GM12878 (cell line): ENCODE measurements at places on chromosomes 12 and 14. TPM values are rescaled to one million over a fixed set of nuclear protein-coding genes. Genes with fewer than 3 reads are reported as not detected.

DNA sequence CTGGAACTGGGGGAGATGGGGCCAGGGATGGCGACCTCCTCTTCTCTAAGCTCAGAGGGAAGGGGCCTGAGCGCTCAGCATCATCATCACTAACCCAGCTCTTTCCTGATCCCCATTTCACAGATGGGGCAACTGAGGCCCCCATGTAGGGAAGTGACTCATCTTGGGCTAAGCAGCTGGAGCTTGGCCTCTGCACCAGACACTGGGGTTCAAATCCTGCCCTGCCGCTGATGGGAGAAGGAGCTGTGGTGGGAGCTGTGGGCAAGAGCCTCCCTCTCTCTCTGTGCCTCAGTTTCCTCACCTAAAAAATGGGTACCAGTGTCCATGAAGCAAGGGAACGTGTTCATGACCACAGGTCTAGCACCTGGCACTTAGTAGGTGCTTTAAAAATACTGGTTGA is 2.6 kb upstream of the TRPV4 start:
- H3K4me1 ChIP-seq = no peaks in the 10 kb centered on the region
- no peak overlapping the region for H3K27ac ChIP-seq
- H3K27me3 ChIP-seq = peaks cover 3% of the 10 kb centered on the region
- no peak overlapping the region for H3K4me3 ChIP-seq
- DNase-seq = no peak

DNA sequence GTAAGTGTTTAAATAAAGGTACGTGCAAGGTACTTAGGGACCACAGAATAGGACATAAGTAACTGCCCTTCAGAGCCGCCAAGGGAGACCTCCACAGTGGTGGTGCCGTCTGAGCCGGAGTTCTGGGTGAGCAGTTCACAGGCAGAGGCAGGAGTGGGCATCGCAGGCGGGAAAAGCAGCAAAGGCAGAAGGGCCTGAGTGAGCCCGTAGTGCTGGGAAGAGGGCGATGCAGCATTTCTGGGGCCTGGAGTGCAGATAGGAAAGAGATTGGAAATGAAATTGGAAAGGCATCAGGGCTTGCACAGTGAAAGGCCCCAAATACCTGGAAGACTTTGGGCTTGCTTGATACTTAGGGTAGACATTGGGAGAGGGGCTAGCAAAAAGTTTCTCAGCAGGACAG is 32.9 kb downstream of the EVL start:
- H3K4me1 ChIP-seq = no peaks in the 10 kb centered on the region; the same call in 1 of the 2 replicates
- no peak for DNase-seq
- H3K27me3 ChIP-seq = no peaks in the 10 kb centered on the region
- no peak overlapping the region for H3K4me3 ChIP-seq
- peaks cover 47% of the 10 kb centered on the region for H3K36me3 ChIP-seq
- H3K27ac ChIP-seq = no peak overlapping the region

GRCh38 chr12:51869931-51870330 is 18.0 kb upstream of the ANKRD33 start:
- no peaks in the 10 kb centered on the region for H3K4me1 ChIP-seq
- no peak for DNase-seq
- H3K27ac ChIP-seq = no peak overlapping the region
- no peaks in the 10 kb centered on the region for H3K36me3 ChIP-seq

TBX5 gene
- not detected in 2 replicates for polyA plus RNA-seq

CLEC6A gene
- not detected in 2 replicates for polyA plus RNA-seq

LMNTD1 gene
- polyA plus RNA-seq = not detected in 2 replicates

ITPR2 gene
- 46.4 and 50.2 TPM in 2 replicates for polyA plus RNA-seq

WSCD2 gene
- polyA plus RNA-seq = not detected in 2 replicates
